ENCODE measurements at places on chromosomes 2 and 18. TPM values are rescaled to one million over a fixed set of nuclear protein-coding genes. Genes with fewer than 3 reads are reported as not detected.

DNA sequence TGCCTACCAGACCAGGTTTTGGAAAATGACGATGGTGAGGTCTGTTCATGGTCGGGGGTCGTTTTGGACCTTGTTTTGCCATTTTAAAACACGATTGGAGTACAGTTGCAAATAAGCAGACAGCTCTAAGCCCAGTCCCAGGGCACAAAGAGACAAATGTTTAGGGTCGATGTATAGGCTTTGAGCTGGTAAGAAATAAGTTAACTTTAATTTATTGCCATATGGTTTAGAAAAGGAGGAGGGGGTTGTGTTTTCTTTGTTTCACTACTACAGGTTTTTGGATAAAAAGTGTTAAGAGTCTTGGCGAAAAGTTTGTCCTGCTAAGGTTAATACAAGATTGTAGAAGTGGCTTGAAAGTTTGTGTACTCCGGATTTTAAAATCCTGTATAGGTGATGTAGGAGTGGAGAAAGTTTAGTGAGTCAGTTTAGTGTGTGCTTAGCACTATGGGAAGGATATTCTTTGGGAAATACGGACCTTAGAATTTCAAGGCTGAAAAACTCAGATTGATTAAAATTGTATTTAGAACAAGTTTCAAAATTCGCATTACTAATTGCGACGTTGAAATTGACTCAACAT lies 1.3 kb downstream of the KCMF1 start:
- no peak for DNase-seq

DNA sequence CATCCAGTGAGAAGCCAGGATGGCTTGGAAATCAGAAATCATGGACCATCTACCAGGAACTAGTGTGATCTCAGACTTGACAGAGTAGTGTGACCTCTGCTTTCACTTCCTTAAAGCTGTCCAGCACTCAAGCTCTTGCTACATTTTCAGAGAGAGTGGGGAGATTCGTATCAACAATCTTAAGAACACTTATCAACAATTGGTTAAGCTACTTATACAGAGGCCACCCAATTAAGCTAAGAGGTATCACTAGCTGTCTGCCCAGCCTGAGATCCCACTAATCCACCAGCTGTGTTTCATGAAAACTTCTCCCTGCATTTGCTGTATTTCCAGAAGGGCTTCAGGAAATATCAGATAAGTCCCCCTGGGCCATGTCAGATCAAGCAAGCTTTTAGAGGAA lies 4.2 kb downstream of the RPRM start:
- DNase-seq, result no peak

- no peak for DNase-seq
These were observed 307.5 kb downstream of the C1D start for GRCh38 chr2:67755156-67755882.

DNA sequence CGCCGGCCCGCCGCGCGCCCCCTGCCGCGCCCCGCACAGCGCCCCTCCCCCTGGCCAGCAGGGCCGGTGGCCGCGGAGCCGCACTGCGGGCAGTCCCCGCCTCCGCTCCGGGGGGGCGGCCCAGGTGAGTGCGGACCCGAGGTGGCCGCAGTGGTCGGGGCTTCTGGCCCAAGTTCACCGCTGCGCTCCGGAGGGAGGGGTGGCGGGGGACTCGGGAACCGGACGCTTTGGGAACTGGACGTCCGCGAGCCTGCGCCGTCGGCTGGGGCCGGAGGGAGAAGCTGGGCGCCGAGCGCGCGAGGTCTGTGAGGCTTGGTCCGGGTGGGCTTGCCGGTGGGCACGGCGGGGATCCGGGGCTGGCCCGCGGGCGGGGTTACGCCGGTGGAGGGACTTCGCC lies 591 bp upstream of the LDLRAD4 start:
- no peak for DNase-seq

GRCh38 chr2:203238292-203238703 lies 520 bp upstream of the CYP20A1 start:
- DNase-seq, result no peak

Gene VIT
- total RNA-seq, result 1.0 TPM

GRCh38 chr2:117679952-117680351 lies 134.5 kb upstream of the DDX18 start:
- no peak for DNase-seq

- no peak for DNase-seq
These were observed 17.4 kb downstream of the TRPM8 start for GRCh38 chr2:233934524-233934923.

- DNase-seq, result no peak
These were observed 4.6 kb downstream of the IL1RL1 start for GRCh38 chr2:102315921-102316320.

DNA sequence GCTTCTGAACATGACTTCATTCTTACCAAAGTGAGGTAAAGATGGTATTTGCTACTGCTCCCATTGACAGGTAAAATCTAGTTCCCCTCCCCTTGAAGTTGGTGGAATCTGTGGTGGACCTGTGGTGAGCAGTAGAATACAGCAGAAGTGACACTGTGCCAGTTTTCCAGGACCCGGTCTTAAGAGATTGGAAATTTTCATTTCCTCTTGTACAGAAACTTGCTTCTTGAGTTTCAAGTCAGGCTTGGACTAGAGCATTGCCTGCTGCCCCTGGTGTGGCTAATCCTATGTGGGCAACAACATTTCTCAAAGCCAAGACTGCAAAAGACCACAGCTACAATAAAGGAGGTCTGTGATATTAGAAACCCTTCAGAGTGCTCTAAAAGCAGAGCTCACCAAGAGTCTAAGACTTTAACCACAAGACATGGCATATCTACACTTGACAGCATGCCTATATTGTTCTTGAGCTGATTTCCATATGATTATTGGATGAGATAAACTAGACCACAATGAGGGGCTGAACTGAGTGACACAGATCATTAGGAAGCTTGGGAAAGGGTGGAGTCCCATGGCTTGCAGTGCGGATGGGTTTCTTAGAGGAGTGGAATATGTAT lies 458.1 kb downstream of the BCL11A start:
- DNase-seq, result no peak

- no peak for DNase-seq
These were observed 271.3 kb downstream of the LRATD1 start for GRCh38 chr2:14903709-14904374.

- no peak for DNase-seq
These were observed 296.7 kb downstream of the DSEL start for GRCh38 chr18:67219821-67220220.

- DNase-seq, result no peak
These were observed 83.2 kb downstream of the TFCP2L1 start for GRCh38 chr2:121201796-121202195.

DNA sequence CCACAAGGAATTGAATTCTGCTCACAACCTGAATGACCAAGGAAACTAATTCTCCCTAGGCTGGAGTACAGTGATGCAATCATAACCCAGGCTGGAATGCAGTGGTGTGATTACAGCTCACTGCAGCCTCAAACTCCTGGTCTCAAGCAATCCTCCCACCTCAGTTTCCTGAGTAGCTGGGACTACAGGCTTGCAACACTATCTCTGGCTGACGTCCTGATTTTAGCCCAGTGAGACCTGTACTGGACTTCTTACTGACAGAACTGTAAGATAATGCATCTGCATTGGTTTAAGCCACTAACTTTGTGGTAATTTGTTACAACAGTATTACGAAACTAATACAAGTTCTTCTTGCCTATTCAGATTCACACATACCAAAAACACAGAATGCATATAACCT lies 9.5 kb upstream of the KDSR start:
- DNase-seq, result no peak

DNA sequence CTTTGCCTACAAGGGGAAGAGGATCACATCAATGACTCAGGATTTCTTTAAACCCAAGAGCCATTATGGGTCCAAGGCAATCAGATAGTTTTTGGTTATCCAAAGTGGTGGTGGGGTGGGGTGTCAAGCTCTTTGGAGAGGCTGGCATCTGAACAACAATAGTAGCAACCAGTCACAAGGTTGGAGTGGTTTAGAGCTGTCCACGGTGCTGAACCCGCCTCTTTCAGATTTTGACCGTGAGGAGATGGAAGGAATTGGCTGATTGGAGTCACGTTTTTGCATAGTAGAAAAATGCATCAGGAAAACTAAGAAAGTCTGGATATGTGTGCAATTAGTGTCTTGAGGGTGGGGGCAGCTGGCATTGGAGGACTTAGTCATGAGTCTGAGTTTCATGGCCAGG lies 159.9 kb downstream of the LOXHD1 start:
- peak; percentile 29 for DNase-seq

GRCh38 chr2:43774617-43775016 lies 778 bp downstream of the DYNC2LI1 start:
- DNase-seq, result no peak

DNA sequence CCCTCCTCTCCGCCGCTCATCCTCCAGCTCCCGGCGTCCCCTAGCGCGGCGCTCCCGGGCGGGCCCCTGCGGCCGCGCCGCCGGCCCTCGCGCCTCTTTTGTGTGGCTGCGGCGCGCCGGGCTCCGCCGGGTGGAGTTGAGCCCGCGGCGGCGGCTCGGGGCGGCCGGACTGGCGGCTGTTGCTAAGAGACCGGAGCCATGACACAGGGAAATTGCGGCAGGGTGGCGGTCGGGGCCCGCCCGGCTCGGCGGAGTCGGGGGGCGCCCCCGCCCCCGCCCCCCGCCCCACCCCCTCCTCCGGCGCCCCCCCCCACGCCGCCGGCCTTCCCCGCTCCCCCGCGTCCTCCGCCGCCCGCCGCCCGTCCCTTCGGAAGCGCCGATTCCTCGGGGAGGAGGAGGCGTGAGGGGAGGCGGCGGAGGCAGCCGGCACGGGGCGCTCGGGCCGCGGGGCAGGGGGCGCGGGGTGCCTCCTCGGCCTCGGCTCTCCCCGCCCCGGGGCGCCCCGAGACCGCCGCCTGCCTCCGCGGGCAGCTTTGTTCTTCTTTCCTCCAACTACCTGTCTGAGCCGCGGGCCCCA lies at the start of gene TMEM200C:
TSS of gene TMEM200C (minus strand) at position 224 of the 577 bp plus-strand sequence. CDS start 3,459 bp downstream, outside the sequence.
- DNase-seq, result no peak

Gene FAP
- 102 TPM for total RNA-seq

DNA sequence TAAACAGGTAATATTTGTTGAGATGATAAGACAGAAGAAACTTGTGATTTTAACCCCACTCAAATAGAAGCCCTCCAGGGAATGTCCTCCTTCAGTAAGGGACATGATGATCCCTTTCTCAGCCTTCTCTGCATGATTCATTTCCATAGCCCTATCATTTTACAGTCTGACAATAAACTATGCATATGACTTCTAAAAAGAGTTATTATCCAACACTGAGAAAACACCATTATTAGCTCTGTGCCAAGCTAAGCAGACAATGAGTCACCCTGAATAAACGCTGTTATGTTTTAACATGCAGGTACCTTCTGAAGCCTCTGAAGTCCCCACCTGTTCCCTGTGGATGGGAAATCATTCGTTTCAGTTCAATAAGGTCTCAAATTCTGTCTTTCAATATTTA lies 54.7 kb downstream of the DTNB start:
- peak; percentile 92 for DNase-seq

DNA sequence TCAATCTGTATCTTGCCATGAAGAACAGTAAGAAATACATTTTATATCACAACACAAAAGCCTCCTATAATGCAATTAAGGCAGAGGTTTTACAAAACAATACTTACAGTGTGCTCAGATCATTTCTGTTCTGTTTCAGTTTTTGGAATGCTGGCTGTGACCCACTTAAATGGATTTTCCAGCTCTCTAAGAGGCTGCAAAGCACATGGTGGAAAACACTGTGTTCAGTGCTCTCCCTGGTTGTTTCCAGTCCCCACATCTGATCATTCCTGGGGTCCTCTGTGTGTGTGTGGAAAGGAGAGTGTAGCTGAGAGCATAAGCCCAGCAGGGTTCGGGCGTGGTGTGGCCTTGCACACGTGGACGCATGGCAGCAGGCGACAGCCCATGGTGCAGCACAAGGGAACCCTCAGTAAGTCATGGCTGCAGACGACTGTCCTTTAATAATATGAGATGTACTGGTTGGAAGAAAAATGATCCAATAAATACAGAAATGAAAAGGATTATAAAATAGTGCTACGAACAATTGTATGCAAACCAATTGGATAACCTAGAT lies 95.6 kb downstream of the FAM210A start:
- DNase-seq, result no peak

Gene AGXT
- total RNA-seq, result not detected

- DNase-seq, result peak; percentile 97
These were observed 5.2 kb downstream of the CCL20 start for GRCh38 chr2:227818675-227819397.

- DNase-seq, result no peak
These were observed 200.0 kb downstream of the TSN start for GRCh38 chr2:121955426-121955825.

DNA sequence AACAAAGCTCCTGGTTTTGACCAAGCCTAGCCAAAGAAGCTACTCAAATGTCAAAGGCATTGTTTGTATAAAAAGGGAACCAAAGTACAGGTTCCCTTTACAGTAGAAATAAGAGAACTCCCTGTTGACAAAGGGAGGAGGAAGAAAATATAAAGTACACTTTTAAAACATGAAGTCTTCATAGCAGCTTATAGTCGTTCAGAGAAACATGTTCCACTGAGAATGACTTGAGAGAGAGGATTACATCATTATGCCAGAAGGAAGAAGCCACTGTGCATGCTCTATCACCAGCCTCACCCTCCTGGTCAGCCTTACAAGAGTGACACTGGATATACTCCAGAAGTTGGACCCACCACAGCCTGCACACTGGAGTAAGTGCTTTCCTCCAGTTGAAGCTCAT lies 2.5 kb upstream of the DHRS9 start:
- DNase-seq, result no peak

DNA sequence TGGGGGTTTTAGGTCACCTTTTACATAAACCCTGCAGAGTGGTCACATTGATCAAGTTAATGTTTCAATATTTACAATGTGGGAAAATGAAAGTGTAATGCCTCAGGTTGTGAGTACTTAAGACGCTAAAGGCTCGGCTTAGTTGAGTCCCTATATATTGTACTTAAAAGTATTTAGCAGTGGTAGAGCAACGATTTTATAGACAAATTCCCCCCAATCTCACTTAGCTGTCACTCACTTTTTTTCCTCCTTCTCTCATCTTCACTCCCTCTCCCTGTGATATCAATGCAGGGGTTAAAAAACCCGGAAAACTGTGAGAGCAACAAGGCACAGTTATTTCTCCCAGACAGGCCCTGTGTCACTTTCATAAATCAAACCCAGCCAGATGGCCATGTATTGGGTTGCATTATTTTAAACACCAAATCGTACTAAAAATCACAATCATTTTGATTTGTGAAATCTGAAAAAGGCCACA lies 5.4 kb downstream of the POU3F3 start:
- no peak for DNase-seq

GRCh38 chr18:10727477-10727876 lies 201.7 kb downstream of the NAPG start:
- DNase-seq, result peak; percentile 72

Gene STARD6
- total RNA-seq, result not detected

DNA sequence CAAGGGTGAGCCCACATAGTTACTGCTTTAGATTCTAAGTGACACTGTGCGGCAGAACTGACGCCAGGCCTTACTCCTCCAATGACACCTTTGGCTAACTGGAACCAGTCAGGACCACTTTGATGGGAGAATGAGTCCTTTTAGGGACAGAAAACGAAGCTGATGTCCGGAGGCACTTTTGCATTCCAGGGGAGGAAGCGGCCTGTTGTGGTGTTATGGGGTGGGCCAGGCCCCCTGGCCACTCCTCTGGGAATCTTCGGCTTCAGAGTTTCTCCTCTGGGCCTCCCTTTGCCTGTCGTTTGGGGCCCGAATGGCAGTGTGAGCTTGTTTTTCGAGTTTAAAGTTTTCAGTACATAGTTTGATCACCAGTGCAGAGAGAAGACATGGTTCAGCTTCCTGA lies 65.9 kb downstream of the MBP start:
- DNase-seq, result no peak

Gene OSR1
- 8.6 TPM for total RNA-seq

- no peak for DNase-seq
These were observed 56.4 kb upstream of the NFATC1 start for GRCh38 chr18:79339094-79339908.

Gene COL4A3
- total RNA-seq, result not detected

All from LHCN-M2 (cell line).